ENCODE measurements at places on chromosomes 3 and 15.

DNA sequence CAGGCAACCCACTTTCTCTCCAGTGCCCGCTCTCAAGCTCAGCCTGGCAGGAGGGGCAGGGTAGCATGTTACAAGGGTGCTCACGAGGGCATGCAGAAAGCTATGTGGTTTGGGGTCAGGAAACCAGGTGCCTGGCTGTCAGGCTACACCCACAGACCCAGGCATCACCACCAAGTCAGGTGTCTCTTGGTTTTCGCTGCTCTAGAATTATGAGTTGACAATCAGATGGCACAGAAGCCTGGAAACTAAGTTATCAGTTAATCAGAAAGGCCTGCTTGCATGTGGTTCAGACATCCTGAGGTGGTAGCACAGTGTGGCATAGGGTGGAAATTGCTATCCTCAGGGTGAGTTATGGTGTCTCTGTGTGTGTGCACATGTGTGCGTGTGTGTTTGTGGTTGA is 16.2 kb upstream of the CCR9 start:
- no peak for DNase-seq

GRCh38 chr3:112424394-112424793 is 74.9 kb downstream of the BTLA start:
- DNase-seq, result no peak

- DNase-seq, result peak; percentile 90
These were observed 558.7 kb upstream of the KCNMB2 start for GRCh38 chr3:177977381-177978158.

- DNase-seq, result no peak
These were observed 41.8 kb downstream of the CHCHD6 start for GRCh38 chr3:126745760-126746394.

GRCh38 chr3:2468816-2469215 is 370.1 kb downstream of the CNTN4 start:
- DNase-seq, result no peak

DNA sequence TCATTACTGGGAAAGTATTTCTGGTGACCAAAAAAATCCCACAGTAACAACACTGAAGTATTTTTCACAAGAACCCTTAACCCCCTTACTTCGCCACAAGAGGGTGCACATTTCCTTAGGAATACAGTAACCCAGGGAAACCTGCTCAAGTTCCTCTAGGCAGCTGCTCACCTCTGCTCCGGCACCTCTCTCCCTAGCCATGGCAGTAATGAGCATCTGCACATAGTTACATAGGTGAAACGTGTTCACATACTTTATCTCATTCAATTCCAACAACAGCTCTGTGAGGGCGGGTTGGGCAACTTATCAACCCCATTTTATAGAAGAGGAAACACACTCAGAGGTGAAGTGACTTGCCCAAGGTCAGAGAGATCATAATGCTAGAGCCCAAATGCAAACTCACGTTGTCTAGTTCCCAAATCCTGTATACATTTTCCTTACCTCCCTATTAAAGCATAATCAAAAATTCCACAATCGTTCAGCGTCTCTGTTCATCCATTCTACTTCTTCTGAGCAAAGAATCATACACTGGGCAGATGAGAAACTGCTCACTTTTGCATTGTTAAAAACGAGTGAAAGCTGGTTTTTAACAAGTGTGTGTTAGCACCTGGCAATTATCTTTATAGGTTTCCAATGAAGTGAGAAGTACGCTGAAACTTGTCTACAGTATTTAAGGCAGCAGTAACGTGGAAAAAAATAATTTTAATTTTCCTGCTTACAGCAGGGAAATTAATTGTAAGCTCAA is 90.7 kb downstream of the IGF2BP2 start:
- DNase-seq, result peak; percentile 91

GRCh38 chr3:57436195-57436761 is 107.9 kb downstream of the DNAH12 start:
- DNase-seq, result no peak

DNA sequence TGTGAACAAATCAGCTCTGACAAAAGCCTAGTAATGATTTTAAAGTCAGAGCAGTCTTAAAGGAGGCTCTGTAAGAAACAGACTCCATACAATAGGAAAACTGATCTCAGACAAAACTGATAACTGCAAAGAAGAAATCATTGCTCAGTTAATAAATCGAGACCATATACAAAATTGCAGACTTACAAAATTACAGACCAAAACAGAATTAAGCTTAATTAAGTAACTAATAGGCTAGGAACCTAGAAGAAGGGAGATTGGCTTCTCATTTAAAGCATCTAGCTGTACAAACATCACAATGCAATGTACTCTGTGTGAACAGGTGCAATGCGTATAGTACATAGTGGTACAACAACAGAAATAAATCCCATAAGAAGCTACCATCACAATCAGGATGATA is 46.3 kb downstream of the ZBTB20 start:
- no peak for DNase-seq

- DNase-seq, result peak; percentile 1
These were observed 93.6 kb upstream of the CFAP20DC start for GRCh38 chr3:59143447-59143846.

GRCh38 chr3:129398803-129399144 is 29.7 kb downstream of the EFCAB12 start:
- DNase-seq, result no peak

GRCh38 chr3:123523023-123523412 is 61.8 kb downstream of the HACD2 start:
- no peak for DNase-seq

- no peak for DNase-seq
These were observed 178.8 kb upstream of the MME start for GRCh38 chr3:154901278-154901677.

GRCh38 chr3:160331127-160331937 is 67.7 kb downstream of the IFT80 start:
- DNase-seq, result peak; percentile 93

- DNase-seq, result peak; percentile 33
These were observed 81.2 kb downstream of the CHD2 start for GRCh38 chr15:92981333-92981732.

GRCh38 chr3:150607267-150608065 is 4.3 kb downstream of the SELENOT start:
- no peak for DNase-seq

DNA sequence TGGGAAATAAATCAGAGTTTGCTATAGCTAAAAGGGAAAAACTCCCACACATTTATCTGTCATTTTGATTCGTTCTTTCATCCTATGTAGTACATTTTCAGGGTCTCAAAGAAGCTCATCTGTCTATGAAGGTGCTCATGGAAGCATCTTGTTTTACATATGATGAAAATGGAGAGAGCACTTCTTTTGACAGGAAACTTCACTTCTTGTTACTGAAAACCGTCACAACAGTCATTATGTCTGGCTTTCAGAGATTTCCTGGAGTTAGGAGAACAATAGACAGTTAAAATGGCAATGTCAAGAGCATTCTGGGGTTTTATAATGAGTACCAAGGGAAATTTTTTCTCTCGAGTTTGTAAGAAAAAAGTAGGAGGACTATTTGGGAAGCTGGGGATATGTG is 83.3 kb downstream of the TMEM108 start:
- DNase-seq, result no peak

DNA sequence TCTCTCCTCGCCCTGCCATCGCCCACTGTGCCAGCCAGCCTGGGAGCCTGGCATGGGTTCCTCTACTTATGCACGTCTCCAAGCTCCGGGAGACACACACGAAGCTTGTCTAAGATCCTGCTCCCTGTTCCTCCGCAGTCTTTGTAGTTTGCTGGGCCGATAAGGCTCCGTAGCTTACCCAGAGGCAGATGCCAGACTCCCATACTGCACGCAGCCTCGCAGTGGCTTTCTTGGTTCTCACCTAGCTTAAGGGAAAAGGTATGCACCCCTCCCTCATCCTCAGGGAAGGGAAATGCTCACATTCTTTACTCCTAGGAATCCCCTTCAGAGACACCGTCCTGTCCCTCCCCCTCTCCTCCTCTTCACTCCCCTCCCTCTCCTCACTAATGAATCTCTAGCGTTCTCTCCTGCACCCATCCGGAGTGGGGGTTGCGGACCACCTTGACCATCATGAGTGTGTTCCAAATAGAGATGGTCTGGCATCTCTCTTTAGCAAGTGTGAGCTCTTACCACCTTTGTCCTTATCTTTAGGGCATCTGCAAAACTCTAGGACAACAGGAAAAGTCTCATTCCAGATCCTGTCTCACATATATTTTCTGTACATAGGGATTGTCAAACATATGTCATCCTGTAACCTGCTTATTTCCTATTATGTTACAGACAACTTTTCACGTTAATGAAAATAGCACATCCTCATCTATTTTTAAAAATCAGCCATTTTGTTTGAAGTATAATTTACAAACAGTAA is 56.5 kb downstream of the TMEM266 start:
- no peak for DNase-seq
